ENCODE measurements at places on chromosomes 12 and 14.

GRCh38 chr12:65818454-65819382, 5.6 kb upstream of the HMGA2 start:
- DNase-seq = no peak

DNA sequence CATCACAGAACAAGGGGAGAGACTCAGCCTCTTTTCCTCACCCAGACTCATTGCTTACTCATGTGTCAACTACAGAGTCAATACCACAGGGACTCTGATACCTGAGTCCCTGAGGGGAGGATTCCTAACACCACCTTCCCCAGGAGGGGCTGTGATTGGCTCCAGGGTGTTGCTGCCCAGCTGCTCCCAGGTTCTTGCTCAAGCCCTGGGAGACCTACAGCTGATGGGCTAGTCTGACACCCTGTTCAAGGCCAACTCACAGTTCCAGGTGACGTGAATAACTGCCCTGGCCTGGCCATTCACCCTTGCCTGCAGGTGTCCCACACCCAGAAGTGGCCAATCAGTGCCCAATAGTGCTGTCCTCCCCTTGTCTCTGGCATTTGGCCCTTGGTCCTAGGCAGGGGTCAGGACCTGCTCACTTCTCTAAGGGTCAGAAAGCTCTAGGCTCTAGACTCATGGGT, 8.6 kb downstream of the SPRYD4 start:
- no peak for DNase-seq

DNA sequence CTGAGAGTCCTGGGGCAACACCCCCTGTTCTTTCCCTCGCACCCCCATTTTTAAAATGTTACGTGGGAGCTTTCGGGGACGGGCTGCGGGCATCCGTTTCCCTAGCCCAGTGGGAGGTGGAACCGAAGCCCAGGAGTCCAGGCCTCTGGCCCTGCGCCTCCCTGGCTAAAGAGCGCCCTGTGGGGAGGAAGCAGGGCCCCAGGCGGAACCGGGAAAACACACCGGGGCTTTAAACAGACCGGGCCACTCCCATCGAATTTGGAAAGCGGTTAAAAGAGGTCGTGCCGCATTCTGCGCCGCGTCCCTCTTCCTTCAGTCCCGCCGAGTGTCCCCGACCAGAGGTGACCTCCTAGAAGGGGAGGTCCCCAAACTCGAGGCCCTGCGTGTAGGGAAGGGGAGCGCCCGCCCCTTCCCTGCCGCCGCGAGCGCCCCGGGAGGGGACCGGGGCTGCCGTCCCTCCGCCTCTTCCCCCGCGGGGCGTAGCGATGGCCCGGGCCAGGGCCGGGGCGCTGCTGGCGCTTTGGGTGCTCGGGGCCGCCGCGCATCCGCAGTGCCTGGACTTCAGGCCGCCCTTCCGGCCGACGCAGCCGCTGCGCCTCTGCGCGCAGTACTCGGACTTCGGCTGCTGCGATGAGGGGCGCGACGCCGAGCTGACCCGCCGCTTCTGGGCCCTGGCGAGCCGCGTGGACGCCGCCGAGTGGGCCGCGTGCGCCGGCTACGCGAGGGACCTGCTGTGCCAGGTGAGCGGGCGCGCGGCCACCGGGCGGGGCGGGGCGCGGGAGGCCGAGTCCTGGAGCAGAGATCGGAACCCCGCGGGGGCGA, at the start of gene HHIPL1:
HHIPL1 (plus strand) TSS at position 407 of the 822 bp plus-strand sequence; CDS start at position 486, 79 bp downstream.
- DNase-seq = no peak

DNA sequence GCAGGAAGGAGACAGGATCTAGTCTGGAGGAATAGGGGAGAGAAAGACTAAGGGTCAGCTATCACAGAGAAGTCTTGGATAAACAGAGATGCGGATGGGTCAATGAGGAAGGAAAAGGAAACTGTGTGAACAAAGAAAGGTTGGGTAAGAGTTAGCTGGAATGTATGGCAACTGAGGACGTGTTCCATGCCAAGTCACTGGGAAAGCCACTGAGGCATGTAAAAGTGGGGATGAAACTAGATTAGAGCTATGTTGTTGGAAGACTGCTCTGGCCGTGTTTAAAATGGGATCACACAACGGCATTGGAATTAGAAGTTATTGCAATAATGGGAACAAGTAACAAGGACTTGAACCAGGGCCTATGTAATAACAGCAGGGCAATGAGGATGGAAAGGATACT, 3.9 kb upstream of the NR2C1 start:
- no peak for DNase-seq

DNA sequence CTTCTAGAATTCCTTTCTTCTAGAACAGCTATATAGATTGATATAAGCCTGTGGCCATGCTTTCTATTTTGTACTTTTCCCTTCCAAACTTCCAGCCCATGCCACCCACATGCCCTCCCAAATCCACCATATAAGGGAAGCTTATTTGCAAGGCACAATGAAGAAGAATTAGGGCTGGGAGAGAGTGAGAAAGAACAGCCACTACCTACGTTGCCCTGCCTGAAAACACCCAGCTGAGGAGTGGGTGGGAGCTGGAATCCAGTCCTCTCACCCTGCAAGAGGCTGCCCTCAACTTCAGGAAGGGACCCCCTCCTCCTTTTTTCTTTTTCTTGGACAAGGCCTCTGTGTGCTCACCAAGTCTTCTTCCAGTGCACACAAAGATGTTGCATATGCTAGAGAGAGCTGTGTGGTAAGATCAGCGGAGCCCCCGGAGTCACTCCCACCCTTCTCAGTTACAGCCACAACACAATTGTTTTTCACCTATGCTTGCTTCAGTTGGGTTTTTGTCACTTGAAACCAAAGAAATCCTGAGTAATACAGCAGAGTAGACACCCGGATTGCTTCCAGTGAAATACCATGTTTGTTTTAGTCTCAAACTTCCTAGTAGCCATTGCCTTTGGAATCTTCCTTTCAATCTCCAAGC, 38.8 kb downstream of the CDKL1 start:
- DNase-seq = no peak

- DNase-seq = no peak
Observed at GRCh38 chr12:20514598-20514997, 146.3 kb downstream of the PDE3A start.

DNA sequence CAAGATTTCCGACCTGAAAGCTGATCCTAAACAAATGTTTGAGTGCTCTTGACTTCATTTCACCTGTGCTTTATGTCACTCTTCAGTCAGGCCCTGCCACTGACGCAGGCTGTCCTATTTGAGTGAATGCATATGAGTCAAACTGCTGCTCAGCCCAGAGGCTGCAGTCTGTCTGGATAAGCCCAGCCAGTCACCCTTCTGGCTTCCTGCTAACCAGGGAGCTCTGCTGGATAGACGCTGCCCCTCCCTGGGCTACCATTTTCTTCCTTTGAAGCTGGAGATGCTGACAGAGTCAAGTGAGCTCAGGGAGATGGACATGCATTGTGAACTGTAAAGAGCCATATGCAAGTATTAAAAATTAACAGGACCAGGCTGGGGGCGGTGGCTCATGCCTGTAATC, 5.1 kb upstream of the TUNAR start:
- no peak for DNase-seq

DNA sequence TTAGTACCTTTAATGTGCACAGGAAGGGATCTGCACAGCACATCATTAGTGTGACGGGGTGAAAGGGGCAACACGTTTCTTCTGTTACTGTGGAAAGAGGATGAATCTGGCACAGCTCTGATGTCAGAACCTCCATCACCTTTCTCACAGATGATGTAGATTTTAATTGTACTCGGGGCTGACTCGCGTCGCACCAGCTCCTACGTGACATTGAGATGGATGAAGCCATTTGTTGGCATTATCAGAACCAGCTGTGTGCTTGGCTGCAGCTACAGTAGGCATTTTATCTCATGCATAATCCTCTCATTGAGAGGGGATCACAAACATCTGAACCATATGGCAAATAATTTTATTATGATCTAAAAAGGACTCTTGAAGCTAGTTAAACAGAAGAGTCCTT, 173.6 kb downstream of the PDZRN4 start:
- no peak for DNase-seq

- DNase-seq = no peak
Observed at GRCh38 chr14:101729382-101729781, 32.1 kb upstream of the PPP2R5C start.

DNA sequence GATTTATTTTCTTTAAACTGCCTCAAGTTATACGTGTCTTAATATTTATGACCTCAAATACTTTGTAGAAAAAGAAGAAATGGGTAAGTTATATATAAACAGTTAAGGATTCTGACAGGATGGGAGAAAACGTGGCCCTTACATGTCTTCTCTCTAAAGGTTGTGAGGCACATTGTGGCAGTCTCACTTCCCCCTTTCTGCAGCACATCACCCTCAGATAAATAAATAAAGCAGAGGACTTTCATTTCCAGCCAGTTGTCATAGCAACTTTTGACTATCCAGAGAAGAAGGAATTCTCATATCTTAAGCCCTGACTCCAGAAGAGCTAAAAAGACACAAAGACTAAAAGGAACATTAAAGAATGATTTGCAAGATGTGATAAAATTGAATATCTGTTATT, 28.8 kb upstream of the CEP83 start:
- DNase-seq = no peak

DNA sequence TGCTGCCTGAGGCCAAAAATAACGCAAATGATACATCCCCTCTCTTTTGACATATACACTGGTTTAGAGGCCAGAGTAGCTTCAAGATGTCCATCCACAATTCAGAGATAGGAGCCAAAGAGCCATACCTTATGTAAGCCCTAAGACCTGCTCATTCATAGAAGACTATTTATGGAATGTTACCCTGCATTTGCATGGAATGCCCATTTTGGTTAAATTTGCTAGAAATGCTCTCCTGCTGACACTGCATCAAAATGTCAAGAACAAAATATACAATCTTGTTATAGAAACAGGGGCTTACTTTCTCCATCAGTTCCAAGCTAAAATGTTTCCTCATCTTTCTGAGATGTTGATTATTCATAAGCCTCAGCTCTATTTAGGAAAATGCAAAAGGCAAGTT, 183.3 kb upstream of the CDKN3 start:
- no peak for DNase-seq

DNA sequence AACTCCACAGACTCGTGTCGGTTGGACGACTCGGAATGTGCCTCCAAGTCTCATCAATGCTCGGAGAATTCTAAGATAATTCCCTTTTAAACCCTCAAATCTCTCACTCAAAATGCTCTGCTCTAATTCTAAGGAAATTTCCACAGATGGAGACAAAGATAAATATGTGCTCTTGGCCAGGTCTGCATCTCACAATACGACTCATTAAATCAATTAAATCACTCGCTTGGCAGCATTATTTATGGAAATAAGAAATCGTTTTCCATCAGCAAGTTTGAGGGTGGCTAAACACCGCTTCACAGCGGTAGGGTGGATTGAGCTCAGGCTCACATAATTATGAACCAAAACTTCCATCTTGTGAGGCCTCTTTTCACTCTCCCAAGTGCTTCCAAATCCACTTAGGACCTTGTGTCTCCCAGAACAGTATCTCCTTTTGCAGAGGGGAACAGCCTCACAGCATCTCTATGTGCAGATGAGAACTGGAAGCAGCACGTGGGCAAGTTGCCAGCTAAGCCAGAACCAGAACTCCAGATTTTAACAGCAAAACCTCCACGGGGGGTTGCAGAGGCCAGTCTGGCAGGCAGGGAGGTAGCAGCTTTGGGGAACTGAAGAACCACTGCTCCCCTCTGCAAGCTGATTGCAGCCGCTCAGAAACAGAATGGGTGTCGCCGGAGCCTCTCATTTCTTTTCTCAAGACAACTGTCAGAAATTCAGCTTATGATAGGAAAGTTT, 43.8 kb downstream of the RIMBP2 start:
- no peak for DNase-seq

DNA sequence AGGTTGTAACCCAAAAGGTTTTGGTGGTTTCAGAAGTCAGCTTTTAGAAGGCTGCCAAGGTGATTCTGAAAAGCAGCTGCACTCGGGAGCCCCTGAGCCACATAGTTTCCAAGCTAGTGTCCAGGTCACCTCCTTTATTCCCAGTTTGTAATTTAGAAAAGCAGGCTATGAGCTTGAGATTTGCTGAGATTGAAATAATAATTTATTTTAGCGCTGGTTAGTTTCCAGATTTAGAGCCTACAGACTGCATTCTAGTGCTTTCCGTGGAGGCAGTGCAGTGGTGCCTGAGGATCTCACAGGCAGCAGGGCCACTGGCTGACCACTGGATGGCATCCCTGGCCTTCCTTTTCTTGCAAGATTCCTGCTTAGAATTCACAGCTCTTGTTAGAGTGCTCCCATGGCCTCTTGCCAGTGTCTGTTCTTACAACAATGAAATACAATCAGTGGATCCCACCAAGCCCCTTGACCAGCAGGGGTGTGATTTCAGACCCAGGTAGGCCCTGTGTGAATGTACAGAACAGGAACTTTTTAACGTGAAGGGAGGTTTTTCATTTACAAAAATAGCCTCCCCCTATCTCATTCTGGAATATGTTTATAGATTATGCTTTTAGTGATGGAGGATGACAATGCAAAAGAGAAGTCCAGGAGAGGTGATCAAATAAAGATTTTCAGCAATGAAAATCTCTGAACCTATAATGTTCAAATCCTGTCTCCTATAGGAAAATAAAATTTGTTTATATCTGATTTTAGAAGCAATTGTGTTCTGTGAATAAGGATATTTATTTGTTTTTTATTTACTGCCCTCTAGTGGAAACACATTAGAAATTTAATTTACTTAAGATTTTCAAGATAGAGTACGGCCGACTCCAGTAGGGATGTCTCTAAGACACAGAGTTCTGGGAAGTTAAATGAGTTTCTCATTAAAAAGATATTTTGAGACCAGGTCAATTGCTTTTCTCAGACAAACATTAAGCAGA, 362.1 kb upstream of the STXBP6 start:
- DNase-seq = no peak

All from activated effector memory CD4-positive, alpha-beta T cell treated with anti-CD3 and anti-CD28 coated beads, Interleukin-2, amount 50 U/mL, for 16 hours (primary cell).